ENCODE measurements at places on chromosomes 5 and 9.

- DNase-seq: no peak
These were observed 54.5 kb downstream of the STK10 start for GRCh38 chr5:172133359-172134029.

GRCh38 chr9:123353984-123354591 is 1.9 kb upstream of the CRB2 start:
- no peak for DNase-seq

DNA sequence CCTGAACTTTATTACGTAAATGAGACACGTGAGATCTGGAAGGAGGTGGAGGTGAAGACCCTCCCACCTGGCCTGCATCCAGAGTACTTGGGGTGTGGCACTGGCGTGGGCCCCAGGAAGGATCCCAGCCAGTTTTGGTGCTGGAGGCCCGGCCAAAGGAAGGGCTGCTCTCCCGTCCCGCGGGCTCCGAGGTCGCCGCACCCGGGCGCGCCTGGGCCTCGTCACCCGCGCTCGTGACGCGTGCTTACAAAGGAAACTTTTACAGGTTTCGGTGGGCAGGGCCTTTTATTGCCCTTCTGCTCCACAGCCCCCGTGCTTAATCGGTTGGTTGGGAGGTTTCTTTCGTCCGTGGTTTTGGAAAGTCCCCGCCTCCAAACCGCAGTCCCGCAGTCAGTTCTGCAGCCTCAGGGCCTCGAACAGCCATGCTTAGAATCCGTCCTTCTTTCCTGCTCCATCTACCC is 29.2 kb downstream of the CDKN2A start:
- DNase-seq: peak; percentile 24

DNA sequence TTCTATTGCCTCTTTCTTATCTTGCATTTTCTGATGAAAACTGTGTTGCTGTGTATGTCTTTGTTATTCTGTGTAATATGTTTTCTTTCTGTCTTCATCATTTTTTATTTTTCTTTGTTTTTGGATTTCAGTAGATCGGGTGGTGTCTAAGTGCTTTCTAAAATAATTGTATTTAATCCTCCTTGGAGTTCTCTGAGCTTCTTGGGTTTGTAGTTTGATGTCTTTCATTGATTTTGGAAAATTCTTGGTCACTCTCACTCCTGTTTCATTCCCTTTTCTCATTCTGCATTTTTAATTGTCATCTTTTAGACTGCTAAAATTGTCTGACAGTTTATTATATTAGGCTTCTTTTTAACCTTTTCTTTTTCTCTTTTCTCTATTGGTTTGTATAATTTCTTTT is 560.5 kb downstream of the IRX1 start:
- no peak for DNase-seq

DNA sequence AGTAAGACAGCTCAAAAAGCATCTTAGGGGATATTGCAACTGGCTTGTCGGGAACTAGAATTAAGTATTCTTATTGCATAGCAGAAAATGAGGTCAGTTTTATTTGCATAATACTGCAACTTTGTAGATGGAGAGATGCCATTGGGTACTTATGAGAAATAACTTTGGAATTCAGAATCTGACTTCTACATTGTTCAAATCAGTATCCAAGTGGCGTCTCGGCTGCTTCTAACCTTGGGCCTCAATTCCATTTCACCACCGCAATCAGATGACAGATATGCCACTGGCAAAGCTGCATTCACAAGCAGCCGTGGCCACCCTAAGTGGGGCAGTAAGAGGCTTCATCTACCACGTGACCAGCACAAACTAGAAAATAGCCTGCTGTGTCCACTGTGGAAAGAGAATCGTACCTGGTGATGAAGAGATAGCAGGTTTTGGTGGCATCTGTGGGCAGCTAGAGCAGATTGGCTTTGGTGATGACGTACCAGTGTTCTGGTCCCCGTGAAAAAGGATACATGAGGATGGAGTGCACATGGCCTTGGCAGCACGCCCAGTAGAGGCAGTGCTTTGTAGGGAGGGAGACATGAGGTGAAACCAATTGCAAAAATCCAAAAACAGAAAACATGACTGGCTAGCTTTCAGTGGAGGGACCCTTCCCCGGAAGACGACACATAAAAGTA is 116.6 kb downstream of the KLHL3 start:
- no peak for DNase-seq

DNA sequence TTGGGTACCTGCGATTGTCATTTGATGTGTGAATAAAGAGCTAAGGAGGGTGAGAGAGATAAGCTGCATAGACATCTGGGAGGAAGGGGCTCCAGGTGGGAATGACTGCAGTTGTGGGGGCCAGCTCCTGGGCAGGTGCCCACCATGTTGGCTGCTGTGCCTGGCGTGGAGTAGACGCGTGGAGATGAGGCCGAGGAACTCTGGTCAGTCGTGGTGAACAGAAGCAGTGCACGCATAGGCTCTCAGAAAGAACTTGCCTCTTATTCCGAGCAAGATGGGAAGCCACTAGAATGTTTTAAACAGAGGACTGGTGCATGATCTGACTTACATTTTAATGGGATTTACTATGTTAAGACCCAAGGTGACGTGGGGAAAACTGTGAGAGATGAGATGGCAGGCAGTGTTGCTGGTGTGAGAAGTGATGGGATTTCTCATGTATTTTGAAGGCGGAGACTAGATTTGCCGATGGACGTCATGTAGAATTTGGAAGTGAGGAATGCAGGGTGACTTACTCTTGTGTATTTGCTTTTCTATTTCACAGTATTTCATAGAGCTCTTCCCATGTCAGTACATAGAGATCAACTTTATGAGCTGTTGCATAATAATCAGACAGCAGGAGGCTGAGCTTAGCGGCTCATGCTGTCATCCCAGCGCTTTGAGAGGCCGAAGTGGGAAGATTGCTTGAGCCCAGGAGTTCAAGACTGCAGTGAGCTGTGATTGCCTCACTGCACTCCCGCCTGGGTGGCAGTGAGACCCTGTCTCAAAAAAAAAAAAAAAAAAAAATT is 71.1 kb downstream of the EHMT1 start:
- no peak for DNase-seq

GRCh38 chr5:116554764-116555163 is 19.9 kb downstream of the SEMA6A start:
- DNase-seq: no peak

DNA sequence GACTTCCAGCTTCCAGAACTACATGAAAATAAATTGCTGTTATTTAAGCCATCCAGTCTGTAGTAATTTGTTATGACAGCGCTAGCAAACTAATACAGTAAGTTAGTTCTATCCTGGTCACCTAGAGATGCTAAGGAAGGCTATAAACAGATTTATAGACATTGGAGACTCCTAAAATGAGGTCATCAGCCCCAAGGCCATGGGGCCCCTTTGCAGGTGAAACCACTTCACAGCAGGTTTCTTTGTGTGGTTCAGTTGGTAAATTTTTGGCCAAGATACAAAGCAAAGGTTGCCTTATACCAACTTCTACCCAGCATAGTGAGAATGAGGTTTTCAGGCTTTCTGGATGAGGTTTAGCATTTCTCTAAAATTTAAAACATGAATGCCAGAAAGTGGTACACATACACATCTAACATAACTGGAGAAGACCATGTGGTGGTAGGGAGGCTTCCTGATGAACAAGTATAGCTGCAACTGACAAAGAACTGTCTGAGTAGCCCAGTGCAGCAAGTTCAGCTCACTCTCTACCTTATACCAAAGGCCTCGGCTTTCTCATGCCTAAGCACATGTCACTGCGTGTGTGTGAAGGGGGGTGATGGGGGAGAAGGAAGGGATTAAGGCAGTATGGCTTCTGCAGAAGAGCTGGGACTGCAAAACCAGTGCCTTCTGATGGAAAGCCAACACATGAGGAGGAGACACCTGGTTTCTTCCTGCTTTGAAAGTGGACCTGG is 264.6 kb upstream of the TAS2R1 start:
- no peak for DNase-seq

GRCh38 chr9:89462199-89462598 is 35.7 kb downstream of the SEMA4D start:
- no peak for DNase-seq

DNA sequence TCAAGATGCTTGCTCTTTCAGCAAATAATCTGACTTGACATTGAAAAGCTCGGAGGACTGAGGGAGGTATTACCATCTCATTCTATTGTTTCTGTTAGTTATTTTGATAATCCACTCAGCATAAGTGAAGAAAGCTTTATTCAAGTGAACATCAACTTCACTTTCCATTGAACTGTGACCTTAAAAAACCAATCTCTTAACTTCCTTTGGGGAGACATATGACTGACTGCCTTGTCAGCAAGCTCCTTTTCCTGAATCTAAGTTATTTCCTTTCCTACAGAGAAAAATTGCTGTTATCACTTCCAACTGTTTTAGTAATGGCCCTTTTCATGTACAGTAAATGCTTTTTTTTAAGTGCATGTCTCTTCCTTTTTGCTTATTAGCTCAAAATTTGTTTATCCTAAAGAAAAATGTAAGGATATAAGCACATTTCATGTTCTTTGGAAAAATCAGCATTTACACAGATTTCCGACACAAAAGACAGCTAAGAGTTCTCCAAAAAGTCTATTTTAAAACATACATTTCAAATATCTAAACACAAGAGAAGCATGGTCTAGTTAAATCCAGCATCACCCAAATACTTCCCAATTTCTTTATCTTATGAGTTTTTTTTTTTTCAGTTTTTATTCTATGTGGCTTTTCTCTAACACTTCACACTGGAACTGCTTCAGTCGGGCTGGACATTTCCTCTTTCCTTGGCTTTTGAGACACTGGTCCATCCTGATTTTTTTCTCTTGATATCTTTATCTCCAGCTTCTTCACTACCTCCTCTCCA is 117.9 kb upstream of the DAB2 start:
- no peak for DNase-seq

GRCh38 chr9:13088720-13089427 is 190.6 kb downstream of the MPDZ start:
- no peak for DNase-seq

DNA sequence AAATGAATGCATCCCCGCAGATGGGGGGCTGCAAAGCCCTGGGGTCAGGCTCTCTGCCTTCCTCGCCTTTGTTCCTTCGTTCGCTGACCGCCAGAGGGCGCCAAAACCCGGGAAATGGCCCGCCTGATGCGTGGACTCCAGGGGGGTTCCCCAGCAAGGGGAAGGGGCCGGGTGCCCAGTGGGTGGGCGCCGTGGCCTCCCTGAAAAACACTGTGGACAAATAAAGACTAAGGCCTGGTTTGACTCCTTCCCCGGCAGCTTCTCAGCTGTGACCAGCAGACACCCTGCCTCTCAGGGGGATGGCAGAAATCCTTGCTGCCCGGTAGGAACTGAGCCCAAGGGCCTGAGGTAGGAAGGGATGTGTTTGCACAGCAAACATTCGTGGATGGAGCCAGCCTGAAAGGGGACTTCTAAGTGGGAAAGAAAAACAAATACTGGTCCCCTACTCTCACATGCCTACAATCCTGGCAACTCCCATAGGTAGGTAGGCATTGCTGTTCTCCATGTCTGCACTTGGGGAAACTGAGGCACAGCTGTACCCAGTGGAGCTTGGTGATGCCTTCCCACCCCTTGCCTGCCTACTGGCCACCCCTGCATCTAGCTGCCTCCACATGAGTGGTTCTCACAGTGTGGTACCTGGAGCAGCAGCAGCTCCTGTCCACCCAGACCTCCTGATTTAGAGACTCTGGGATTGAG is 57.7 kb downstream of the DUSP1 start:
- peak; percentile 52 for DNase-seq

DNA sequence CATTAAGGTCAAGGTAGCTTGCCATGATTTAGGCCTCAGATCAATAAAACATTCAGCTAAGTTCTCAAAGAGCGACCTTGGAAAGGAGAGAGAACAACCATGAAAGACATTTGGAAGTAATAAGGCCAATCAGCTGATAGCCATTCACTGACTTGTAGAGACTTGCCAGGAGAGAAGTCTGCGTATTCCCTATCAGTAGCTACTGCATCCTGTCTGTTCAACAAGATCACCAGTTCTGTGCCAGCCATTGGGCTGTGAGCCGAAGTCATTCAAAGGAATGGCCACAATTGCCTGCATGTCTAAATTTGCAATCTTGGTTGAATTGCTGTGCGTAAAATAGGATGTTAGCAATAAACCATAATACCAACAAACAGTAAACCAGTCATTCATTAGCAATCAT is 219.8 kb downstream of the FBXL7 start:
- DNase-seq: no peak

GRCh38 chr9:127968700-127969383 is 11.9 kb downstream of the EEIG1 start:
- no peak for DNase-seq

DNA sequence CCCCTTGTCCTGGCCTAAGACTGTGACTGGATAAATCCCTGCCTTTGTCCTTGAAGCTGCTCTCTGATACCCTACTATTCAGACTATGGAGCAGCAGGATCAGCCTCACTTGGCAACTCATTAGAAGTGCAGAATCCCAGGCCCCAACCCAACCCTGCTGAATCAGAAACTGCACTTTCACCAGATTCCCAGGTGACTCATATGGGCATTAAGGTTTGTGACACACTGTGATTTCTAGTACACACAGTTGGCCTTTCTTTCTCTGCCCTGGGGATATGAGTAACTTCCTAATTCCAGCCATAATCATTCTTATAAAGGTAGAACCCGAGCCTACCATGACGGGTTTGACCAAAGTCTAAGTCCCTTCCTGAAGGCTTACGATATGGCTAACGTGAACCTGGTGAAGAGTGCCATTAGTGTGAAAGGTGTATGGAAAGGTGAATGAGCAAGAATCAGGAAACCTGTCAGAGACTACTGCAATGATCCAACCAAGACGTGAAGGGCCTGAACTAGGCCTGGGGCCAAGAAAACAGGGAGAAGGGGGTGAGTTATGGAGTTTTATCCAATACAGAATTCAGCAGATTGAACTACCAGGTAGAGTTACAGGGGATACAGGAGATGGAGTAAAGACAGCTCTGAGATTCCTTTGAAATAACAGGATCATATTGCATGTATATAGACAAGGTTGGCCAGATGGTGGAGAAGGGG is 533.0 kb downstream of the BNC2 start:
- no peak for DNase-seq

GRCh38 chr5:140969880-140970279 is 3.6 kb downstream of the PCDHAC2 start:
- DNase-seq: no peak

GRCh38 chr5:79055017-79055416 is 14.5 kb downstream of the DMGDH start:
- no peak for DNase-seq

DNA sequence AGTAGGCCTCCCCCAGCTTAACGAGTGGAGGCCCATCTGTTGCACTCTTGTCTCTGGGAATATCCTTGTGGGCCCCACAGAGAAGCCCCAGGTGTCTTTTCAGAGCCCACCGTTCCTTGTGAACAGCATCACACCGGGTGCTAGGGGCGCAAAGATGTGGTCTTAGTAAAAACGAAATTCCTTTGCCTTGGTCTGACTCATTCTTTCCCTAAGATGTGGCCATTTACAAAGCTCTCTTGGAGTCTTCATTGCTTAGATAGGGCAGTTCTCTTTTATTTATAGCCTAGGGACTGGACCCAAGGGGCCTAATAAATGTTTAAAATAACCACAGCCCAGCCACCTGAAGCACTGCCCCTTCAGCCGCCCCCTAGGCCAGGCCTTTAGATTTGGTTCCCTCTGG is 52.8 kb upstream of the RPL26L1 start:
- no peak for DNase-seq

DNA sequence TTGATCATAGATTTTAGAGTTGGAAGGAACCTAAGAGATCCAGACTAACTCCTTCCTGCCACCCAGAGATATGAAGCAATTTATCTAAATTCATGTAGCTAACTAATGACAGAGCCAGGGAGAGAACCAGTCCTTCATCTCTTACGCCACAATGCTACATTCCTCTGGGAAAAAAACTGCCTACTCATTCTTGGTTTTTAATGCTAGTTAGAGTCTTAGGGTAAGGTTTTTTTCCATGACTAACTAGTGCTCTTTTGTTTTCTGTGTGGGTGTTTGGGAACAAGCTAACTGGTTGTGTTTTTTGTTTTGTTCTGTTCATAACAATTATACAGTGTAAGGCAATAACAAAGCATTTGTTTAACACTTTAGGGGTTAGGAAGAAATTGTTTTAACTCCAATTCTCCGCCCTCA is 52.4 kb downstream of the SLC44A1 start:
- no peak for DNase-seq

Data from stimulated activated CD8-positive, alpha-beta memory T cell treated with anti-CD3 and anti-CD28 coated beads, Interleukin-2, amount 100 ng/mL, for 1 hour (primary cell).